ENCODE measurements at places on chromosomes 4 and X.

- no peak for DNase-seq
Measured at GRCh38 chrX:4382273-4382672, 668.8 kb upstream of the PRKX start.

- no peak for DNase-seq
Measured at GRCh38 chr4:174763454-174764104, 65.5 kb downstream of the GLRA3 start.

GRCh38 chr4:20684852-20685763 is 15.2 kb upstream of the PACRGL start:
- DNase-seq = no peak

DNA sequence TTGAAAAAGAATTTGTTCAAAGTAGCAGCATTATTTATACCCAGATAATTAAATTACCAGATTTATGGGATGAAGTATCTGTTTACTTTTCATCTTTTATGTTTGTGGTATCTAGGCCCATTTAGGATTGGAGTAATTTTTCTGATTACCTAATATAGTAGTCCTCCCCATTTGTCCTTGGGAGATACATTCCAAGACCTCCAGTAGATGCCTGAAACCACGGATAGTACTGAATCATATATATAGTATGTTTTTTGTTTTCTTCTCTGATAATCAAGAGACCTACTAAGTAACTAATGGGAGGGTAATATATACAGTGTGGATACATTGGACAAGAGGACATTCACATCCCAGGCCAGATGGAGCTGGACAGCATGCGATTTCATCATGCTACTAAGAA is 30.7 kb upstream of the PTPN13 start:
- no peak for DNase-seq

- no peak for DNase-seq
Measured at GRCh38 chrX:112947981-112948615, 107.5 kb upstream of the AMOT start.

GRCh38 chr4:126247409-126247808 is 932.7 kb downstream of the FAT4 start:
- DNase-seq = no peak

DNA sequence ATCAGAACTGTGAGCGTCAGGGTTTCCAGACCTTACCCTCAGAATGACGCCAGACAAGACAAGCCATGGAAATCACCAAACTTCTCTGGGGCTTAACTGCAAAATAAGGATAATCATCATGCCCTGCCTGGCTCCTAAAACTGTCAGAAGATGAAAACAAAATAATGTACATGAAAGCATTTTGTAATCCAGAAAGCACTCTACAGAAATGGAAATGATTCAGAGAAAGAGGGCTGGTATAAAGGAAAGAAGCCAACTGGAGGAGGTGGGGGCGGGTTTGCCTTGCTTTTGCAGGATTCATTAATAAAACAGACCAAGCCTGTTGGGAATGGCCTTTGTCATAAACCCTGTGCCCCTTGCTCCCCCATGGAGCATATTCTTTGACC is 47.3 kb downstream of the SEPSECS start:
- no peak for DNase-seq

DNA sequence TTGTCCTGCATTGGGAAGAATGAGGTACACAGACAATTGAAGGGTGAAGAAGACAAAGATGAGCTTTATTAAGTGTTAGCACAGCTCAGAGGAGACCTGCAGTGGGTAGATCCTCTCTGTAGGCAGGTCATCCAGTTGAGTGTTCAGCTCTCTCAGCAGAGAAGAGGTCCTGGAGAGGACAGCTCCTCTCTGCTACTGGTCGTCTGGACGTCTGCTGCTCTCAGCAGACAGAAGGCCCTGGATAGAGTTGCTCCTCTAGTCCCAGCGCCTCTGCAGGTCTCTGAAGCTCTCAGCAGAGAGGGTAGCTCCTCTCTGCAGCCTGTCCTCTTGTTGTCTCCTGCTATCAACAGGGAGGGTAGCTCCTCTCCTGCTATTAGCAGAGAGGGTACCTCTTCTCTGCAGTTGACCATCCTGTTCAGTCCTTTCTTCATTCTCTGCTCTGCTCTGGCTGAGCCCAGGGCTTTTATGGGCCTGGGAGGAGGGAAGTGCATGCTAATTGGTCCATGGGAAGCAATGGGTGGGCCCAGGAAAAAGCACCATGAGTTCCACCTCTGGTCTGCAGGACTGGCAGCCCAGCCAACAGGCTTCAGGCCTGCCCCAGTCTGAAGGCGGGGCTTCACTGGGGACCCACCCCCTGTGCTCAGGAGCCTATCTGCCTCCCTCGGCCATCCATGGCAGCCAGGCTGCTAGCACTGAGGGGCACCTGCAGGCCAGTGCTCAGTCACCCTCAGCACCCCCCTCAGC is 54.1 kb upstream of the IBSP start:
- no peak for DNase-seq

- DNase-seq = no peak
Measured at GRCh38 chr4:18722748-18723191, 701.2 kb upstream of the LCORL start.

GRCh38 chr4:56086561-56086960 is 137.8 kb downstream of the CEP135 start:
- DNase-seq = no peak

DNA sequence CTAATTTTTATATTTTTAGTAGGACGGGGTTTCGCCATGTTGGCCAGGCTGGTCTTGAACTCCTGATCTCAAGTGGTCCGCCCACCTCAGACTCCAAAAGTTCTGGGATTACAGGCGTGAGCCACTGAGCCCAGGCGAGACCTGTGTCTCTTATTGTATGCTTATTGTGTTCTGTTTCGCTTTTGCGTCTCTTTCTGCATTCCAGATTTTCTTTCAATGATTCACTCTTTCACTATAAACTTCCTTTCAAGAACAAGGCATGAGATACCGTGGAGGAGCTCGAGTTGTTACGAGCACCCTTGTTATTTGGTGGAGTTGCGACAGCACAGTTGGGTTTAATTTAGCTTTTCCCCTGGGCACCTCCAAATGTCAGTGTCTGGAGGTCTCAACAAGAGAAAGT is 366.7 kb upstream of the FAT1 start:
- DNase-seq = no peak

DNA sequence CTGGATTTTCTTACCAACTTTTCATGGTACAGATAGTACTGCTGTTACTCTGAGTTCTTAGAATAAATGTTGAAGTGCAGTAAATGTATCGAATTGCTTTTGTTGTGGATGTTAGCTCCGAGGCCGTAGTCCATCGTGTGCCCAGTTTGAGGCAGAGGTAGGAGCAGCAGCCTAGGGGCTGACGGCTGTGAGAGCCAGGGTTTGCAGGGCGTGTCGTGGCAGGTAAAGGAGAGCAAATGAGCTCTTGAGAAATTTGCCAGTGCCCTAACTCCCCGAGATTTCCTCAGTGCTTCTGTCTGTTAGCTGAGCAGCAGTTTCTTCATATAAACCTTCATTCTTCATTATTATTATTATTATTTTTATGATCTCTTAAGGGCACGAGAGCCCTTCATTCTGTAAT is 21.6 kb downstream of the PRIMPOL start:
- no peak for DNase-seq

GRCh38 chr4:145815626-145816025 is 123.0 kb downstream of the ZNF827 start:
- DNase-seq = no peak

- DNase-seq = no peak
Measured at GRCh38 chr4:82528868-82529267, 32.9 kb downstream of the TMEM150C start.

DNA sequence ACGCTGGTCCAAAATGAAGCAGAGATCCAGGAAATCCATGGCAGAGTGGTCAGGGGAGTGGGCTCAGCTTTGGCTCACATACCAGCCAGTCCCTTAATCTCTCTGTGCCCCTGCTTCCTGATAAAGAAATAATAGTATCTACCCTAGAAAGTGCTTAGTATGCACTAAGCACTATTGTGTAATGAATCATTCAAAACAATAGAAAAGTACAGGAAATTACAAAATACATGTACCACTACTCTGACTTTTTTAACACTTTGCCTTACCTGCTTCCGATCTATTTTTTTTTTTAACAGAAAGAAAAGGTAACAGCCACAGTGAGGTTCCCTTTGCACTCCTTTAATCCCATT is 49.9 kb downstream of the TBC1D9 start:
- no peak for DNase-seq

GRCh38 chrX:93229036-93229435 is 444.3 kb downstream of the NAP1L3 start:
- no peak for DNase-seq

DNA sequence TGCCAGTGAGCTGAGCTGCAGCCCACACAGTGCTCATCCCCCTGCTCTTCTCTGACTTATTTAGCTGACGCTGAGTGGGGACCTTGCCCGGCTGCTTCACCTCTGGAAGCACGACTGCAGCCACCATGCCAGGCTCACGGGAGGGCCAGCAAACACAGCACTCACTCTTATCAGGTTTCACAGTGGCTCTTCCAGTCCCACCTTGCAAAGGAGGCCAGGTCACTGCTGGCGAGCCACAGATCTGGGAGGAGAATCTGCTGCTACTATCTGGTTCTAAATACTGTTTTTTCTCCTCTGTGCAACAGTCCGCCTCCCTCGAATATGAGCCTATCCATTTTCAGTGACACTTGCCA is 6.7 kb upstream of the SPON2 start:
- DNase-seq = no peak

DNA sequence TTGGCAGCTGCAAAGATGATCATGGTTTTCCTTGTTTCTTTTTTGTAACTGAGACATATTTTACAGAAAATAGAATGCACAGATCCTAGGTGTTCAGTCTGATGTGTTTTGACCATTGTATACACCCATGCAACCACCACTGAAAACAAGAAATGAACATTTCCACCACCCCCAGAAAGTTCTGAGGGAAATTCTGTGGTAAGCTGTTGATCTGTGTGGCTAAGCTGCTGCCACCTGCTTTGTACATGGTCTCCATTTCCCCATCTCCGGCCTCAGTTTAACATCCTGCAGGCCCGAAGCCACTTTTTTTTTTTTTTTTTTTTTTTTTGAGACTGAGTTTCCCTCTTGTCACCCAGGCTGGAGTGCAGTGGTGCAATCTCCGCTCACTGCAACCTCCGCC is 65.3 kb downstream of the NYX start:
- no peak for DNase-seq

DNA sequence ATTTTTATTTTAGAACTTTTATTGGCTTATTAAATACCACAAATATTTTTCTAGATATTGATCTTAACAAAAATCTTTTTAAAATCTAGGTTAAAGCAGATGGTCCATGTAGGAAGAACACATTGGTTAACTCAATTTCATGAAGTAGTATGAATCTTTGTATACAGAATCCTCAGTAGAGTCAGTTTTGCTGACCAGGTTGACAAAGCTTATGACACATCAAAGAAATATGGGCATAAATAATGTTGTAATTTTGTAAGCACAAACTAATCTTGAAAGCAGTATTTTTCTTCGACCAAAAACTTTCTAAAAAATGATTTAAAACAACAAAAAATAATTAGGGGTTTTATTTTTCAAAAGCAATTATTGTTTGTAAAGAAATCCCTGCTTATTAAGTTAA is 479.3 kb upstream of the PCDH10 start:
- DNase-seq = no peak

- DNase-seq = peak; percentile 34
Measured at GRCh38 chr4:102825261-102826091, 1.9 kb downstream of the UBE2D3 start.

DNA sequence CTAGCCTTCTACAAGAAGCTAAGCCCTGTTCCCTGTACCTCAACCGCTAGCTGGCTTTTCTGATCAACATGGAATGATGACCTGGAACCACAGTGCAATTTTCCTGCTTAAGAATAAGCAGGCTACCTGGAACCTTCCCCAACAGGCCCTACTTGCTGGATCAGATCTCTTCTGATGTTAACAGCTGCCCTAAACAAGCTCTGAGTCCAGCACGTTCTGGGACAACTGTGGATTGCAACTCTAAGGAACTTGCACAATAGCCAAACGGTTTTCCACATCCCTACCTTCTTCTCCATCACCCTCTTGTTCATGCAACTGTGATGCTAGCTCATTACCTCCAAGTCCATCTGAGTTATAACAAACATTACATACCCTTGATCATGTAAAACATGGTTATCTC is 19.8 kb downstream of the ATP8A1 start:
- DNase-seq = no peak
